Heart left ventricle (tissue), 16 donors: ENCODE measurements at places on chromosomes 5 and 9. TPM values are rescaled to one million over a fixed set of nuclear protein-coding genes. Genes with fewer than 3 reads are reported as not detected.

DNA sequence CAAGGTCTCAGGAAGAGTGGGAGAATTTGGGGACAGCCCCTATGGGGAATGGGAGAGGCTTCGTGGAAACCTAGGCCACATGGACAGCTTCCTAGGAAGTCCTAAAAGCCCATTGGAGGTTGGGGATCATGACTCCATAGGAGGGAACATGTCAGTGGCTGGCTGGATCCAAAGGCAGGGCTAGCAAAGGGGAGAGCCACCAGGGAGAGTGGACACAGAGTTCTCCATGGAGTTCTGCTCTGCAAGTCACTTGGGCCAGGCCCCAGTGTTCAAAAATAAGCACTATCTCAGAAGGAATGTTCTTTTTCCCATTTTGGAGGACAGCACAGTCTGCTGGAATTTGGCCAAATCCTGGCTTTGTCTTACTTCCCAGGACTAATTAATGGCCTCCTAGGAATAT is 140.6 kb upstream of the RAD23B start:
- DNase-seq, result peak; percentile 27

SIGMAR1 gene
- 23.3 TPM for total RNA-seq

GABRA1 gene
- total RNA-seq, result not detected

- no peak for DNase-seq
These were observed 52.6 kb downstream of the ENC1 start for GRCh38 chr5:74587890-74588289.

LAMC3 gene
- 0.91 TPM for total RNA-seq

DNA sequence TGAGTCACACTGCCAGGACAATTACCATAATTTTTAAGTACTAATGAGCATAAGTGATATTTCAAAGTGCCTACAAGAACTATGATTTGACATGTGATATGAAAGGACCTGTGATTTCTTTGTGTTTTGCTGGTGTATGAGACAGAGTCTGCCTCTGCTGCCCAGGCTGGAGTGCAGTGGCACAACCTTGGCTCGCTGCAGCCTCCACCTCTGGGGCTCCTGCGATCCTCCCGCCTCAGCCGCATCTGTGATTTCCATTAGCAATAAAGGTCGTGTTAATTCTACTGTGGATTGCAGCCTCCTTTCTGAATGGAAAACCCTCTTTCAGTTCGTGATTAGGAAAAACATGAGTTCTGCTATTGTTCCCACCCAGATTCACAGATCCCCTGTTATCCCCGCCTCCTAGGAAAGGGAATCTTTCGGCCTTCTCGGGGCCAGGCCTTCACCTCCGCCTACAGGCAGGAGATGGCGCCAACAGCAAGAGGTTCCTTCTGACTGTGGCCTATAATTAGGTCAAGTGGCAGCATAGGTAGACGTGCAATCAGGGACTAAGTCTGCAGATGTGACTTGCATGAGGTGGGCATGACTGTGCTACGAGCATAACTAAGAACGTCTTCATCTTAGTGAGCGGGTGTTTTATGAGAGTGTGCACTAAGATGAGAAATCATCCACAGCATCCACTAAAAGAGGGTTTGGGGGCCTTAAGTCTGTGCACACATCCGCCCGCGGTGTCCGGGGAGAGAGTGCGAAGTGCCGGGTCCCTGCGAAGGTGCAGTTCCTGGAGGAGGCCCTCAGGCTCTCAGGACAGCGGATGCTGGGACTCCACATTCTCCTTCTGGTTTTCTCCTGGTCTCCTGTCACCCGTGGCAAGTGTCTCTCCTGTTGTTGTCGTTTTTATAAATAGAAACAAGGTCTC is 23.1 kb downstream of the TRIM7 start:
- DNase-seq, result peak; percentile 68

SLC34A3 gene
- not detected for total RNA-seq

DNA sequence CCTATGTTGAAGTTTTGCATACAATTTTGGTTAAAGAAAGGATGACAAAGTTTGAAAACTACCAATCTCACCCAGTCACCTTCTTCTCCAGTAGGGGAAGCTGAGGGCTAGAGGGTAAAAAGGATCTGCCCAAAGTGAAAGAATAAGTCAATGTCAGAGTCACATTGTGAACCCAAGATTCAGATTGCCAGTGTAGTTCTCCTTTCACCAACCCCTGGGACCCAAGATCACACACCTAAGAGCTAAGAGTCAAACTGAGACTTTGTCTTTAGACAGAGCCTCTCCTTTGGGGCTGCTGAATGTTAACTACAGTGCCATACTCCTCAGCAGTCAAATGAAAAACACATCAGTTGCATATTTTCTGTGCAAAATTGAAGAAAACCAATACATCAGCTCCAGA is 210.6 kb downstream of the ATP10B start:
- no peak for DNase-seq

- DNase-seq, result no peak
These were observed 194.5 kb downstream of the HSD17B3 start for GRCh38 chr9:96107436-96107835.
